Left colon (tissue), 2 donors: ENCODE measurements at places on chromosomes 11 and 22.

DNA sequence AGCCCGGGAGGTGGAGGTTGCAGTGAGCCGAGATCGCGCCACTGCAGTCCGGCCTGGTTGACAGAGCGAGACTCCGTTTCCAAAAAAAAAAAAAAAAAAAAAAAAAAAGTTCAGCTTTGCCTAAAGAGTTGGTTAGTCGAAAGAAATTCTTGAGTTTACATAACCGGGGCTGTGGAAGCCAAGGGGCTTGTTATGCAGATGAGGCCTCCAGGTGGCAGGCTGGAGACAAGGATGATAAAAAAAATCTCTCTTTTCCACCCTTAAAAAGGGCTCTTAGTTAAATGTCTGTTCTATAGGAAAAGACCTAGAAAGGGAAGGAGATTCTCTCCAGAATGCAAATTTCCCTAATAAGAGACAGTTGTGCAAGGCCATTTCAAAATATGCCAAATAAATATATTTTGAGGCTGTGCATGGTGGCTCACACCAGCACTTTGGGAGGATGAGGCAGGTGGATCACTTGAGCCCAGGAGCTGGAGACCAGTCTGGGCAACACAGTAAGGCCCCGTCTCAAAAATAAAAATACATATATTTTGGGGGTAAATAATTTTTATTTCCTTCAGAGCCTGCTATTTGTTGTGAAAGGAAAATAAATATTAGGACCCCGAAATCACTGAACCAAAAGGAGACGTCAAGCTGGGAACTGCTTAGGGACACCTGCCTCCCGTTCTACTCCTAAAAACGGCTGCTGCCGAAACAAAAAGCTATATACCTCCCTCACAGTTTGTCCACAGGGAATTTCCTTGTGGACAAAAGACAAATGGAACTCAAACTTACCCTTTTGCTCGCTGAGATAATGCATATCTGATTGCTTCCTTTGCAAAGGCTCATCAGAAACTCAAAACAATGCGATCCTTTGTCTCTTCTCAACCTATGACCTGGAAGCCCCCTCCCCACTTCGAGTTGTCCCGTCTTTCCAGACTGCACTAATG lies 2.4 kb upstream of the IFITM2 start:
- peak; percentile 78 for DNase-seq

DNA sequence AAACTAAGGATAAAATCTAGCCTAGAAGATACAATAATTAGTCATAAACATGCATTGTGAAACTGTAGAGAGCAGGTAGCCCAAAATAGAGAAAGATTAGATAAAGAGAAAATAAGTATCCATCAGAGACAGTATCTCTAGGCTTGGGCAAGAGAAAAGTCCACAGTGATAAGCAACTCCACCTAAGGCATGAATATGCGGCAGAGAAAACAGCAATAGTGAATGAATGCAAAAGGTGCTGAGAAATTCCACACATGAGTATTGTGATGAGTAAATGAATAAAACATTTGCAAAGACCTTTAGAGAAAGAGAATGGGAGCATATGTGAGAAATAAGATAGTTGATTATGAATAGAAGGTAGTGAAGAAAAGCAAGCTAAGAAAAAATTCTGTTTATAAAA lies 8.7 kb downstream of the MS4A2 start:
- no peak for DNase-seq

DNA sequence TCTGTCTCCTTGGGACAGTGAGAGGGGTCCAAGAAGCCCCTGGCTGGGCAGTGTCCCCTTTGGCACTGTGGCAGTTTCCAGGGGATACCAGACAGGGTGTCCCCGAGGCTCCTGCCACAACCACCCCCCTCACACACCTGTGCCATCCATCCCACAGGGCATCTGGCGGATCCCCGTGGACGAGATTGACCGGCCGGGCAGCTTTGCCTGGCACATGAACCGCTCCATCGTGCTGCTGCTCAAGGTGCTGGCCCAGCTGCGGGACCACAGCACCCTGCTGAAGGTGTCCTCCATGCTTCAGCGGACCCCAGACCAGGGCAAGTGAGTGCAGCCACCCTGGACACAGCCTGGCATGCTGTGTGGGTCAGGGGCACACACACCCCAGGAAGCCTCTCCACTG lies 17.0 kb upstream of the SUSD2 start:
- DNase-seq, result no peak

- DNase-seq, result peak; percentile 83
Measured at GRCh38 chr22:43142880-43143562, at the start of gene MCAT. Gene MCAT (minus strand): TSS chr22:43143398. CDS start chr22:43143348, 50 bp downstream.

- no peak for DNase-seq
Measured at GRCh38 chr11:47485107-47485506, 36.2 kb upstream of the RAPSN start.
